ENCODE measurements at places on chromosomes 2 and 18.

DNA sequence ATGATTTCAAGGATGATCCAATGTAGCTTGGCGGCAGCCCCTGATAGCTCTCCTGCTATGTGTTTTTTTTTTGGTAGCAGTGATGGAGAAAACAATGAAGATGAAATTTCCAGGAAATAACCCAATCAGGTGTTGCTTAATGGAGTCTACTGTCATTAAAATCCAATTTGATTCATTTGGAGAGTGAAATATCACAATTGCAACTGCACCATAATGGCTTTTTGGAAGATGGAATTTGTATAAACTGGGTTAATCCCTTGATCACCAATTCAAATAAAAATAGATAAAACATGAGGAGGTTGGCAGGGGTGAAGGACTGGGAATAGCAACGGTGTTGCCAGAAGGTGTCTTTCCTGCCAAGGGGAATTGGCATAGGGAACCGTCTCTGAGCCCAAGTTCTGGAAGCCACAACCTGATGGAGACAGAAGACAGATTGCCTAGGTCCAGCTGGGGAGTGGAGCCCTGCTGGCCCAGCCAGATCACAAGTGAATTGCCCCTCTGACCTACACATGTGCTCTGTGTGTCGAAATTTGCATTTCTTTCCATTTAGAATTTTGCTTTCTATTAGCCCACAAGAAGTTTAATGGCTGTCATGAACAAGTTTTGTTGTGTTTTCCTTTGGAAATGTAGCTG is 170.3 kb upstream of the SPRED2 start:
- DNase-seq = no peak

DNA sequence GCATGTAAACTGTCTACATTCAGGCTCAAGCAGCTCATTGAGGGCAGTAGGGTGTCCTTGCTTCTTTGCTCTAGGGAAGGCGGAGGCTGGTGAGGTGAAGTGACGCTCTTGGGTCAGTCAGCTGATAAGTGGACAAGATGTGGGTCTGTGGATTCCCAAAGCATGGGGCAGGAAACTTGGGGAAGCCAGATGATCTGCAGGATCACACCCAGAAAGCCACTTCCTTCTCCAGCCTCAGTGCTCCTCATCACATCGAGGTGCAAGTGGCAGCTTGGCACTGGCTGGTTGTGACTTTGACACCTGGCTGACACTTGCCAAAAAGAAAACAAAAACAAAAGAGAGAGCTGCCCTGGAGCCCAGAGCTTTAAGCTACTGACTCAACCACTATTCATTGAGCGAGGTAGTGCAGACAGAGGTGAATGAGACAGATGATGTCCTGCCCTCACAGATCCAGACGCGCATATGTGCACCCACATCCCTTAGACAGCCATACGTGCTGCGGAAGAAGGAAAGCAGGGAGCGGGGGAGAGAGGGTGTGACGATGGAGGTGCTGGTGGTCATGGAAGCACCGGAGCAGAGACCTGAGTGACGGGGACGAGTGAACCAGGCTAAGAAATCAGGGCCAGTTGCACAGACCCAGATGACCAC is 3.1 kb upstream of the CIB4 start:
- DNase-seq = no peak

- DNase-seq = no peak
Measured at GRCh38 chr2:69100220-69100723, 87.3 kb downstream of the ANTXR1 start.

DNA sequence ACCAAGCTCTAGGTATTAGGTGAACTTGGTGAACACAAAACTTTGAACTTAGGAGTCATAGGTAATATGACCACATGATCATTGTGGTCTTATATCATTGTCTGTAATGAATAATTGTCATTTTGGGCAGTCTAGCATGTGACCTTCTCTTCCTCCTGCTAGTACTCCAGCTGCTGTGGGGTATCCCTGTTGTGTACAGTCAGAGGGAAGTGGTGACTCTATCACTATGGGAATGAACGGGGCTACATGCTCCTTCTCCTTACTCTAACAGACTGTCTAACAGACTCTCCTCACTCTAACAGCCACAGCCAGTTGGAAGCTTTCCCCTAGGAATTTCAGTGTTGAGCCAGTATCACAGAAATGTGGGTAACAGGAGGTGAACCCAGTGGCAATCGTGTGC is 68.2 kb upstream of the NEDD4L start:
- no peak for DNase-seq

DNA sequence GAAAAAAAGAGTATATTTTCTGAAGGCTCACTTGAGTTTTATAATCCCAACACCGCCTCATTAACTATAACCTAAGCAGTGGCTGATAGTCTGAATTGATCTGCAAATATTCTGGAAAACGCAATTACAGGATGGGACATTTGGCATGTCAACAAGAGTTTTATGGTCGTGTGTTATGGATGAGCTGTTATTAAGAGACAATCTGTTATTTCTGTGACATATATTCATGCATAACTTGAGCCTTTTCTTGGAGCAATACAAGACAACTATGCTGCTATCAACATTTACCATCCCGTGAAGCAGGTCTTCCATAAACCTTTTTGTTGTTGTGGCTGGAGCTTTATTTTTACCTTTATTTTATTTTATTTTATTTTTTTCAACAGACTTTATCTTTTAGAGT is 164.4 kb downstream of the SCG2 start:
- no peak for DNase-seq

DNA sequence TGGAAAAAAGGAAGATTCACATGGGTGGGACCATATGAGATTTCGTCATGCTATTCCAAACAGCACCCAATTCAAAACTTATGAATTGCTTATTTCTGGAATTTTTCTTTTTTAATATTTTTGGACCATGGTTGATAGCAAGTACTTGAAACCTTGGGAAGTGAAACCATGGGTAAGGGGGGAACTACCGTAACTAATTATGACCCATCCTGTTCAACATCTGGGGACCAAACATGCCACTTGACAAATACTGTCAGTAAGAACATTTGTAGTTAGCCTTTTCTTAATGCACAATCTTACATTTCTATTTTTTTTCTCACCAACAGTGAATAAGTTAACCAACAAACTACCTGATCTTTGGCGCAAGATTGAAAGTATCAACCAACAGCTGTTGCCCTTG is 105.7 kb upstream of the TTC39C start:
- no peak for DNase-seq

DNA sequence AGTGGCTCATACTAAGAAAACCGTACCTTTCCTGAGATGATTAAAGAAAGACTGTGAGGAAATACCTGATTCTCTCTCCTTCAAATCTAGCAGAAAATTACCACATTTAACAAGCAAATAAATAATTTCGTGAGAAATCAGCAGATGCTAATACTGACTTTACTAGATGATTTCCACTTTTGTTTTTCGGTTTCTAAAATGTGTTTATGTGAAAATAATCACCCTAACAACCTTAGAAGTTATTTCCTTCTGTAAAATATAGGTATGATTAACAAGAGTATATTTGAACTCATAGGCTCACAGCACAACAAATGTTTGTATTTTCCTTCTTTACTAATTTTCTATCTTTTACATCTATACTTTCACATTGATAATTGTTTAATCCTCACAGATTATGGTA is 594.1 kb upstream of the FAM98A start:
- DNase-seq = no peak

DNA sequence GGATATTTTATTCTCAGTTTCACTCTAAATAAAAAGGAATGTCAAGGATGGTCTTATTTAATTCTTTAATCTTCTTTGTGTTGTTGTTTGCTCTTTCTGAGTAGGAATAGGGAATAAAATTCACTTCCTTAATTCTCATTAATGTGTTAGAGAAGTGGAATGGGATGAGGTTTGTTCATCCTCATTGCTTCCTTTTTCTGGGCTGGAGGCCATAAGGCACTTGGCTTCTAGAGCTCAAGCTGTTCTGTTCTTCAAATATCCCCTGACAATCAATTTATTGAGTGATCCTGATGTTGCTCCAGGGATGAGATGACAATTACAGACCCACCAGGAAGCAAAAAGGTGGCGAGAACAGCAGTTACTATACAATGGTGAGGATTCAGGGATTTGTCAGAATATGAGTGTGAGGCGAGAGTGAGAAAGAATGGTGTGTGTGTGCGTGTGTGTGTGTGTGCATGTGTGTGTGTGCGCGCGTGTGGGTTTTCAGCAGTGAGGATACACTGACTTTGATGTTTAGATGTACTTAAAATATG is 557.6 kb upstream of the FANCL start:
- no peak for DNase-seq

GRCh38 chr2:133557614-133558013 is 10.6 kb downstream of the NCKAP5 start:
- DNase-seq = no peak

- DNase-seq = no peak
Measured at GRCh38 chr2:231300722-231301076, 94.8 kb upstream of the B3GNT7 start.

DNA sequence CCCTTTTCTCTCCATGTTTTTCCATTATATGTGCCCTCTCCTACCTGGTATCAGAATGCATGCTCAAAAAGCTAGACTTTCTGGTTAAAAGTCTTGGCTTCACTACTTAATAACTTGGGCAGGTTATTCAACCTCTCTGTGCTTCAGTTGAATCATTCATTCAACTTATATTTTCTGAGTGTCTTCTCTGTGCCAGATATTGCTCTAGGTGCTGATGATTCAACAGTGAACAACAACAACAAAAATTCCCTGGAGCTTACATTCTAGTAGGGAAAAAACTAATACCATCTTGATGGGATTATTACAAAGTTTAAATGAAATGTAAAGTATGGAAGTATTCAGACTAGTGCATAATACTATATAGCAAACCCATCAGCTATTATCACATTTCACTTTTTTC is 55.2 kb downstream of the SOS1 start:
- DNase-seq = no peak

GRCh38 chr2:10957391-10957790 is 45.7 kb downstream of the KCNF1 start:
- DNase-seq = no peak

DNA sequence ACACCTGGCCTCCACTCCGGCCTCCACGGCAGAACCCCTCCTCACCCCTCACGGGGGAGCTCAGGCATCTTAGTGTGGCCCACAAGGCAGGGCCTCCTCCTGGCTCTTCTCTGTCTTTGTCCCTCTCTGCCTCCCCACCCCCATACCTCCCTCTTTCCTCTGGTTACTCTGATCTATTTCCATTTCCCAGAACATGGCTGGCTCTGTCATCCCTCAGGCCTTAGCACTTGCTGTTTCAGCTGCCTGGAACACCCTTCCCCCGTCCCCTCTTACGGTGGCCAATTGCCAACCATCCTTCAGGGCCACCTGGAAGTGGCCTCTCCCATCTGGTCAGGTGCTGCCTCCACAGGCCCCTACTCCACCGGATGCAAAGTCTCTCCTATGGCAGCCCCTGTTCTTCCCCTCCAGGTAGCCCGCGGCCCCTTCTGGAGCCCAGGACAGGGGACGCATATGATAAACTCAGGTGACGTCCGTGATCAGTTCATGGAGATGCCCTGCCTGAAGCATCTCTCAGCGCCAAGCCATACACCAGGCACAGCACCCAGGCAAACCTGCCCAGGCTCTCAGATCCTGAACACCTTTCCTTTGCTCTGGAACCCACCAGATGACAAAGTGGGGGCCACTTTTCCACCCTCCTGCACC is 3.6 kb upstream of the ECEL1 start:
- no peak for DNase-seq

DNA sequence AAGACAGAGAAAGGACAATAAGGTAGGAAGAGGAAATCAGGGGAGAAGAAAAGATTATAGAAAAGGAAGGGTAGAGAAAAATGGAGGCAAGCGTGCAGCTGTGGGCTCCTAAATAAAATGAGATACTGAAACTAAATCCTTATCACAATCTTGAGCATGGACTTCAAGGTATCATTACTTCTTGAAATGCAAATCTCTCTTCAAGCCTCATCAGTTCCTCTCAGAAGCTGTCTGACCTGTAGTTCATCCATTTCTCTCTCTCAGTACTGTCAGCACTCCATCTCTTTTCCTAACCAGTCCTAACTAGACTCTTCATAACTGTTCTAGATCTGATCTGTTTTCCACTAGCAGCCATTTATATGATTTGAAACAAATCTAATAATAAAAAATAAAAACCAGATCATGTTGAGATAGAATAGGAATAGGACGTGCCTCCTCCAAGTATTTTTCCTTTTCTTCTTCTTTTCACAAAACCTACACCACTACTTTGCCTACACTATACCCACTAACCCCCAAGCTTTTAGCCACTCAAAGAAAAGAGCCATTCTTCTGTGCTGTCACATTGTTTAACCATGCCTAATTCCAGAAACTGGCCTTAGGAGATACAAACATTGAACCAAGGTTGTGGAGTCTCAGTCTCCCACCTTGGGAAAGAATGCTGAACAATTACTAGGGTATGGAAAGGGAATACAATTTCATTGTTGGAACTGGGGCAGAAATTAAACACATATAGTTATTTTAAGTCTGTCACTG is 21.1 kb downstream of the BABAM2 start:
- no peak for DNase-seq

GRCh38 chr18:12843420-12844350 is 40.4 kb downstream of the PTPN2 start:
- DNase-seq = no peak

DNA sequence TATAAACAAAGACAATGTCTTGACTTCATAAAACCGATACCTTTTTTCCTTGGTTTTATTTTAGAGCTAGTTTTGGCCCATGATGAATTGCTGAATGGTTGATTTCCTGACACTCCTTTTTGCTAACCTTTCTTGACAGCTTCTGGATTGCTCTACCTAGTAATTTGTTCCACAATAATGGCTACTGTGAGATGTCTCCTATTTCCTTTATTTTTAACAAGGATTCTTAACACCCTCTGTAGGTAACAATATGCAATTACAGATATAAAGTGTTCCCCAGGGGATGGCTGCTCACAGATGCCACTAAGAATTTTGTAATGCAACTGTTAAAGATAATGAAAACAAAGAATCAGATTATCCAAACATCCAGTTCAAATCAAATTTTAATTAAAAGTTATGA is 100.8 kb upstream of the ATP5MC3 start:
- peak; percentile 48 for DNase-seq

GRCh38 chr2:130798472-130799218 is 38.1 kb upstream of the ARHGEF4 start:
- no peak for DNase-seq

DNA sequence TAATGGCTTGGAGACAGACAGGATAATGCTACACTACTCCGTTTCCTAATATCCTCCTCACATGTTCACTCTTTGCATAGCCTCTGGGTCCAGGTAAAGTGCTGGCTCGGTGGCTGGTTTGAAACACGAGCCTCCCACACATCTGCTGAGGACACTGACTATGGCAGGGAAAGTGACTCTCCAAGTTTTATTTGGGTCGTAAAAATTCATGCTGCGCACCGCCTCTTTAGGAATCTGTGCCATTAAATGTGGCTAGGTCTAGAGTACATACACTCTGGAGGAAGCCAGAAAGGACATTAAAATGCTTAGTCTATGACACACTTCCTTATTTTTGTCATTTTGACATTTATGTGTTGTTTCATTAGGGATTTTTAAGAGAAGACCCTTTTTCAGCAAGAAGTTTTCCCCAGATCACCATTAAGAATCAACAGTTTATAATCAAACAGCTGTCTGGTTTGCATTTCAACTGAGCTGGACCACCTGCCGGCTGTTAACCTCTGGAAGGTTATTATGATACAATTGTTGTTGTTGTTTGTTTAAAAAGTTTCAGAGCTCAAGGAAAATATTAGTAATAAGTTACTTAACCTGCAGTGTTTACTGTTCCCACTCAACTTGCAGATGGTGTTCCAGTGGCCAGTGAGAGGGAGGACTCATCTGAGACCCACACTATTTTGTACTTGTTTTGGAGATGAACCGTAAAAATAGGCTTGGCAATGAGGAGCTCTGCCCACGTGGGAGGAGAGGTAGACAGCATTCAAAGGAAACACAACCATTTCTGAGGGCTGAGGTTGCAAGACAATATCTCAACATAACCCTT is 443.3 kb upstream of the MEIS1 start:
- no peak for DNase-seq

- no peak for DNase-seq
Measured at GRCh38 chr18:58983260-58984155, 118.8 kb downstream of the ZNF532 start.

All from H4 (cell line).